Retina (tissue), 1 donor: ENCODE measurements at places on chromosomes 2 and 18.

DNA sequence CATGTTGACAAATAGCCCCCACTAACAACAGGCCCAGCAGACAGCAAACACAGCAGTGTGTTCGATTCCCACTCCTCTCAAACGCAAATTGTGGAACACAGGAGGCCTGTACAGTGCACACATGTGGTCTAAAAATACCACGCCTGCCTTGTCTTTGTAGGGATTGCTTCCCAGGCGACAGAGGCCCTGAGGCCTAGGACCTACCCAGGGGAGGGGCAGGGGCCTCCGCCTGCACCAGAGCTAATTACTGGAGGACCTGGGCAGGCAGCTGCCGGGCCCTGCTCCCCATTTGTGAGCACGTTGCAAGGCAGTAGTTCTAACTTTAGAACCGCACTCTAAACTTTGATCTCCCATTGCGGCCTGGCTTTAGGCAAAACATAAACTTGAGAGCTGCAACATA, 316.0 kb downstream of the TXNL1 start:
- DNase-seq: peak; percentile 28

DNA sequence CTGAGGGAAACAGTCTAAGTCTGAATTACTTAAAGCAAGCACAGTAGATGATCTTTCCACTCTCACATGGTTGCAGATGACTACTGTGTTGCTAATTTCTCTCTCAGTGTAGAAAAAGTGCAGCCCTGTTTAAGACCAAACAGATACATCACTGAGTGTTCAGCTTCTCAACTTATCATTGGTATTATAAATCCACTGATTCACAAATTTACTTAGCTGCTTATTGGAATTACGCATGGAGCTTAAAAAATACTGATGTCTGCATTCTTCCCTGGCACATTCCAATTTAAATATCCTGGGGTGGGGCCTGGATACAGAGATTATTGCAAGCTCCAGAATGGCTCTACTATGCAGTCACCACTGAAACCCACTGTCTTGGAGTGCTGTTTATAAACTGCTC, 411.2 kb downstream of the RND3 start:
- no peak for DNase-seq

DNA sequence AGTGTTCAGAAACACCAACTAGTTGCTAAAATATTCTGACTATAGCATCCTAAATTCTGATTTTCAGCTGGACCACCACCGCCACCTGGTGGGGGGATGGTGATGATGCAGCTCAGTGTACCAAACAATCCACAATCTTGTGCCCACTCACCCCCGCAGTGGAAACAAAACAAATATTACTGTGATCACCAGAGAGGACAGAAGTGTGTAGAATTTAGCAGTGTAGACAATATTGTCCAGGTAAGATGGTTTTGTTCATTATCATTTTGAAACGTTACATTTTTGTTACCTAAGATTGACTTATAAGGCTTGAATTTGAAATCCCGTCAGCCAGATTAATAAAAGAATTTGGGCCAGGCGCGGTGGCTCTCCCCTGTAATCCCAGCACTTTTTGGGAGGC, 31.7 kb upstream of the UBXN4 start:
- DNase-seq: peak; percentile 66

GRCh38 chr2:171293661-171294060, 133.0 kb upstream of the TLK1 start:
- DNase-seq: no peak

GRCh38 chr2:62577994-62578781, 72.2 kb upstream of the TMEM17 start:
- no peak for DNase-seq

DNA sequence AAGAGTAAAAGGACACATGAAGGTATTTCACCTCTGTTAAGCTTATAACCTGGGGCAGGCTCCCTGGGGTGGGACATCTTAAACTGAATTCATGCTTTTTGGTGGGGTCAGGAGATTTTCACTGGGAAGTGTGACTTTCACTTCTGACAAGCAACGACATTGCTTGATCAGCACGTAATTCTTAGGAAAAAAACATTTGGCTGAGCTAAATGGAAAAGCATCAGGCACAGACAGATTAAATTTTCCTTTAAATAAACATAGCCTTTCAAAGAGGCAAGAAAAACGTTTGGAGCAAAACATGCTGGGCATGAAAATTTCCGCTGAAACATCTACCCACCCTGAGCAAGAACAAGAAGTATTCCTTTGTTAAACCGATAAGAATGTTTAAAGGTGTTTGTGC, 674.0 kb upstream of the CELF4 start:
- DNase-seq: no peak

GRCh38 chr2:167504061-167504460, 615.8 kb downstream of the XIRP2 start:
- DNase-seq: no peak

DNA sequence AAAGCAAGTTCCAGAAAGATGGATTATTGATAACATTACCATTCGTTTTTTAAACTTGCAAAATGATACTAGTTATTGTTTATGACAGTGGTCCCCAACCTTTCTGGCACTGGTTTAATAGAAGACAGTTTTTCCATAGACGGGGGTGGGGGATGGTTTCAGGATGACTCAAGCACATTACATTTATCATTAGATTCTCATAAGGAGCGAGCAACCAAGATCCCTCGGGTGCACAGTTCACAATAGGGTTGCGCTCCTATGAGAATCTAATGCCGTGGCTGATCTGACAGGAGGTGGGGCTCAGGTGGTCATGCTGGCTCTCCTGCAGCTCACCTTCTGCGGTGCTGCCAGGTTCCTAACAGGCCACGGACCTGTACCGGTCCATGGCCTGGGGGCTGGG, 86.2 kb downstream of the BCL2 start:
- no peak for DNase-seq

DNA sequence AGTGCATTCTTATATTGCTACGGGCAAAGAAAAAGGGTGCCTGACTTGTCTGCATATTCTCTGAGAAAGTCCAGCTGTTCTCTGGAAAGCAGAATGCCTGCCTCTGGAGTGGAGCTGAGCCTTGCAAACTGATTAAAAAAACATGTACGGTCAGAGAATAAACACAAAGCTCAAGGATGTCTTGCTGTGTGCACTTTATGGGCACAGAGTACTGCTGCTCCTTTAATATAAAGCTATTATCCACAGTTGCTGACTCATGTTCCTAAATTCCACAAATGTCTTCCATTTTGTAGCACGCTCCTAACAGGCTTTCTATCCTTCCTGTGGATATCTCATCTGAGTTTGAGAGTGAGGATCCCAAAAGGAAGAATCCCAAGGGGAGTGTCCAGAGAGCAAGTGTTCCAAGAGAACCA, 229.0 kb downstream of the MREG start:
- DNase-seq: no peak

DNA sequence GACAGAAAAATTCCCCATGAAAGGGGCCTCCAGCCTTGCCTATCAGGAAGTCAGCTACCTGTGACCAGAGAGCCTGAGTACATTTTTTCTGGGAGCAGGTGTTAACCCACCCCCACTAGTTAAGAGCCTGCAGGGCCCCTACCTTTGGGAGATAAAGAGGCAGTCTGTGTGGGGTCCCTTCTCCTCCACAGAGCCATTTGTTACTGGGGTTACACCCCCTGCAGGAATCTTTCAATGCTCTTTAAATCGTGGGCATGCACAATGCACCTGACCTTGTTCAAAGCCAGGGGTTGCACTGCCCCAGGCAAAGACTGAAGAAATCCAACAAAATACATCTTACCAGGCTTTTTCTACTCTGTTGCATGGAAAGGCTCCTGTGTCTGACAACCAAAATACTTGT, 15.7 kb upstream of the LYPD6 start:
- no peak for DNase-seq

DNA sequence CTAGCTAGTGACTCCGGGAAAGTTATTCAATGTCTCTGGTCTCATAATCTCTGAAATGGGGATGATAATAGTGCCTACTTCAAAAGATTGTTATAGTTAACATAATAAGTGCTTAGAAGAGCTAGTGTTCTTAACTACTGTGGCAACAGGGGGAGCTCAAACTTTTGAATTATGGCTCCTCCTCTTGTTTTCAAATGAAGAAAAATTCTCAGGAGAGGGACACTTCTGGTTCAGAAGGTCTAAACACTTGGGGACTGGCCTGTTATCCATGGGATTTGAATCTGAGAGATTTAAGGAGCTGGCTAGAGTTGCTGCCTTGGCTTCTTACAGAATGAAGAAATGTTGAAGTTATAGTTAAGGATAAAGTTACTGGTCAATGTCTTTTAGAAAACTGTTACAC, 92.2 kb upstream of the ITGB6 start:
- no peak for DNase-seq

DNA sequence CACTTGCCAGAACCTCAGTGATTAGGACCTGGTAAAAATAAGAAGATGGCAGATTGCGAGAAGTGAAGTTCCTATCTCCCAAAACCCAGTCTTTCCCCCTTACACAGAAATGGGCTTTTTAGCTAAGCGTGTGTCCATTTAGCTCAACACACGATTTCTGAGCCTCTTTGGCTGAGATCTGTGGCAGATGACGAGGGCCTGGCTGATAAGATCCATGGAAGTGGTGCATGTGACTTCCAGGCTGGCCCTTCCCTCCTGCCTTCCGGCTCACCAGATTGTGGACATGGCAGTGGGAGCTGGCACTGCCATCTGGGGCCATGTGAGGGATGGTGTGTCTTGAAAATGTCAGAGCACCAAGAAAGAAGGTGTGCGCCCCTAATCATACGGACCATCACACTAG, 41.0 kb upstream of the ZFP36L2 start:
- DNase-seq: no peak

DNA sequence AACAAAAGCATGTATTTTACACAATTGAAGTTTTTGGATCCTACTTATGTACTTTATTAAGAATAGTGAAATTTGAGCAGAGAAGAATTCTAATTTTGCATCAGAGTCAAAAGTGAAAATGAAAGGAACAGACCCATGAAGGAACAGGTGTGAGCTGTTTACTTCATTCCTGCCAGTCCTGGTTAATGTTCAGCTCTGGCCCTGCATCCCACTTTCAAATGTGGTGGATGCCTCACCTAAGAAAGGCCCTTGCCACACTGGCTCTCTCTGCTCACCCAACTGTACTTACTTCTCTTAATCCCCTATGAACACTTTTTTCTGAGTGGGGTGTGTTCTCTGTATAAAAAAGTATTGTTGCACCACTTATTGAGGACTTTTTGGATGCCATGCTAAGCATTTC, 22.2 kb downstream of the FAM110C start:
- no peak for DNase-seq

GRCh38 chr2:49770919-49771318, 616.6 kb upstream of the FSHR start:
- DNase-seq: peak; percentile 30

DNA sequence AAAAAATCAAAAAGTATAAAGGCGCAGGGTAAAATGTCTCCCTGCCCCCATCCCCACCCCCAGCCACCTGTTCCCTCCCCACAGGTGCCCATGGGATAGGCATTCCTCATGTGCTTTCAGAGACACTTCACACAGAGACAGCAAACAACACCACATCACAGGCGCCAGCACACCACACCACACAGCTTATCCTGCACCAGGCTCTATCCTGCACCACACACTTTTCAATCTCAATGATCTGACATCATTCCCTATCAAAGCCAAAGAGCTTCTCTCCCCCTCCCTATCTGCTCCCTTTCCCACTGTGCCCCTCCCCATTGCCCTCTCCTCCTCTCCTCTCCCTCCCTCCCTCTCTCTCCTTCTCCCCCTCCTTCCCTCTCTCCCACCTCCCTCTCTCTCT, 15.5 kb downstream of the FAM178B start:
- DNase-seq: no peak

DNA sequence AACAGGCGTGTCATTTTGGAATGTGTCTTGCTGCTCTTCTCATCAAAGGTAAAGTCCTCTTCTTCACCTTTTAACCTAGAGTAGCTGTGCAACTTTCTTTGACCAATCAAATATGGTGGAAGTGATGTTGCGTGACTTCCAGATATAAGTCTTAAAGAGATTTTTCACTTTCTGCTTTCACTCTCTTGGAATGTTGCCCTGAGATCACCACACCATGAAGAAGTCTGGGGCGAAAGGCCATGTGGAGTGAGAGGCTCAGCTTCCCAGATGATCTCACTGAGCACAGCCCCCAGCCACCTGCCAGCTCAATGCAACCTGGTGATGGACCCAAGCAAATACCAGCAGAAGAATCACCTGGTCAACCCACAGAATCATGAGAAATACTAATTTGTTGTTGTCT, 7.1 kb upstream of the GALNT3 start:
- no peak for DNase-seq

- DNase-seq: no peak
Measured at GRCh38 chr2:27241761-27242613, 20.9 kb downstream of the SLC30A3 start.

- no peak for DNase-seq
Measured at GRCh38 chr2:174376967-174377366, 18.6 kb upstream of the SCRN3 start.

- DNase-seq: peak; percentile 94
Measured at GRCh38 chr2:64865073-64865830, 123.9 kb upstream of the SLC1A4 start.

DNA sequence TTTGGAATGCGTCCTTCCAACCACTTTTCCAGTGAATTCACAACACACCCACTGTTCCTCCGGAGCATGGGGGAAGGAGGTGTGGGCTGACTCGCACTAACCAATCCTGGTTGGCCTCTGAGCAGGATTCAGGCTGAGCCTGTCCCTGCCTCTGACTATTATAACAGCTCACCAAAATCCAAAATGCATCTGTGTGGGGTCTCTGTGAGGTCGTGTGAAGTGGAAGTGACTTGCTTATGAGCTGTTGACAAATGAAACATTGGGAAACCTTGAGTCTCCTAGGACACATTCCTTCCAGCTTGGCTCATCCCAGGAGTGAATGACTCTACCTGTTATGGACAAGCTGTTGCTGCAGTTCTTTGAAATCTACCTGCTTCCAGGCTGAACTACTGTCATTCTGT, 1.5 kb downstream of the CIDEA start:
- no peak for DNase-seq

DNA sequence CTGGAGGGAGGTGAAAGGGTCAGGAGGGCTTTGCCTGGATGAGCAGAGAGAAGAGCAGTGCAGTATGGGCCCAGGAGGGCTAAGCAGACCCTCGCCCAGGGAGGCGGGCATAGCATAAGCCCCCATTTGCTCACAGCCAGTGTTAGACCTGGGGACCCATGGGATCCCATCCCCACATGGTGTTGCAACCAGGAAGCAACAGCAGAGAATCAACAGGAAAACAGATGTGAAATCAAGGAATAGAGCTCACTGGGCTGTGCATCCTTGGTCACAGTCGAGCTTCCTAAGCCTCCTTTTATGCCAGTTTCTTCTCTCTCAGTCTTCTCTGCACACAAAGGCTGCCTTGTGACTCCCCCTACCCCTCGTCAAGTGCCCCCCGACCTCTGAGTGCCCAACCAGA, 19.9 kb downstream of the ASB18 start:
- DNase-seq: no peak
